ENCODE measurements at places on chromosomes 2 and 18.

DNA sequence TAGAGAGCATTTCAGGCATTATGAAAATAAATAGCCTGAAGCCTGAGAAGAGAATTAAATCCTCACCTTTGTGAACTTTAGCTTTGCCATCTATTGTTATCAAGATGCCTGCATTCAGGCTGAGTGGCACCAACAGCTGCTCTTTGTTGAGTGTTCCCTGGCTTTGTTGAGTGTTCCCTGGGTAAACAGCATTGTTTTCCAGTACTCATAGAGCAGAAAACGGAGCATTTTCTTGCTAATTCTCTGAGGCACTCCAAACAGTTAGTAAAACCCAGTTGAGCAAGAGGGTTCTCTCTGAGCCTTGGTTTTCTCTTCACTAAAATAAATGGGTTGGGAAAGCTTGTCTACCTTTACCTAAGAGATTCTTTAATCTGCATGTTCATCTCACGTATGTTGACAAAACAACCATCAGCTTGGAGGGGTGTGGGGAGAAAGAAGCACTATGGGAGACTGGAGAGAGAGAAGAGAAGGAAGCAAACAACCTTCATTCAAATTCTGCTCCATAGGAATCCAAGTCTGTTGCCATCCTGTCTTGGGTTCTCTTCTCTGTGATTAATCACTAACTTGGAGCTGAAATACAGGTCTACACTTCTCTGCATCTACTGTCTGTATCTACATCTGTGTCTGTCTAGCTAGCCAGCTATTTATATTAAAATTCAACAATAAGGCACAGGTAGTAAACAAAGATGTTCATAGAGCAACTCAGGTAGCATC lies 567.0 kb upstream of the SOX11 start:
- DNase-seq, result no peak

DNA sequence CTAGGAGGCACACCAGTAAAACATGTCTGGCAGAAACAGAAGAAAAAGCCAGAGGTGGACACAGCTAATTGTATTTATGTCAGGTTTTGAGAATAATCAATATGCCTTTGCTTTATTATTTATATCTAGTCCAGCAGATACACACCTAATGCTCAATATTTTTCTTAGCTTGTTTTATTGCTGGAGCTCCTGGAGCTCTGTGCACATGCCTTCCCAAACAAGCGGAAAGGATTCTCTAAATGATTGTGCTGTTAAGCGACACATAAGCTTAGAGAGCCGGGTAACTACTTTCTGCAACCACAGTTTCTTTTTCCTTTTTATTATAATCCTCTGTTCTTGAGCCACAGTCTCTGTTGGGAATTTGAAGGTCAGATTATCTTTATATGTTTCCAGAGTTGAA lies 177.3 kb upstream of the ST6GAL2 start:
- DNase-seq, result no peak

DNA sequence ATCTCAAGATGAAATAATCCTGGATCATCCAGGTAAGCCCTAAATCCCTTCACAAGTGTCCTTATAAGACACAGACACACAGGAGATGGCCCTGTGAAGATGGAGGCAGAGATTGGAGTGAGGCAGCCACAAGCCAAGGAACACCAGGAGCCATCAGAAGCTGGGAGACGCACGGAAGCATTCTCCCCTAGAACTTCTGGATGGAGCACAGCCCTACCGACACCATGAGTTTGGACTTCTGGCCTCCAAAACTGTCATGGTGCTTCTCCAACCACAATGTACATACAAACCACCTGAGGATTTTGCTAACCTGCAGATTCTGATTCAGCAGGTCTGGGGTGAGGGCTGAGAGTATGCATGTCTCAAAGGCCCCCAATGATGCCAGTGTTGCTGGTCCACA lies 42.5 kb downstream of the ADD2 start:
- no peak for DNase-seq

DNA sequence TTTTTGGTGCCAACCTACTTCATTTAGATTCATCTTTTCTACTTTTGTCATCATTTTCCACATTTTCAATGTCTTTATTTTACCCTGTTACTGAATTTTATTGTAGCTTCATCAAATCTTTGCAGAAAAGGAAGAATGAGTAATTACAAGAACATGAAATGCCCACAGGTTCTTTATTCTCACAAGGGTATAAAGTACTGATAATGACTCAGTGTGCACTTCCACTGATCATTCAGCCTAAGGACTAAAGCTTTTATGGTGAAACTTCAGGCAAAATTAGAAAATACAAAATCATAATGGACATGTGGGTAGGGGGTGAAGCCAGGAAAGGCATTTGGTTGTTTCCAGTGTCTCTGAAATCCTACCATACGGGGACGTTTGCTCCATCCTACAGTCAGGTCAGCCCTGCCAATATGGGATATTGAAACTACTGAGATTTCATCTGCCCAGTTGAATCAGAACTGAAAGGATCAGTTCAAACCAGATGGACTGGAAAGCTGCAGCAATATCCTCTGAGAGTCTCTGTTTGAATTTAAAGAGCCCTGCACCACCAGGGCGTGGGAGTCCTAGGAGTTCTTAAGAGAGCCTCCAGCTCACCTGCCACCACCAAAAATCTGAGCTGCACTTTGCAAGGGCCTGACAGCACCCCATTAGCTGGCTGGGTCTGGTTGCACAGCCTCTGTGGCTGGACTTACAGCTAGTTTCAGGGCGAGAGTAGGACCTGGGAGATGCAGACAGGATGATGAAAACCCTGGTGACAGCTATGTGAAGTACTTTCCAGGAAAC lies 390.4 kb downstream of the CMPK2 start:
- no peak for DNase-seq

- no peak for DNase-seq
Observed at GRCh38 chr2:233455491-233455890, 101.2 kb downstream of the DGKD start.

GRCh38 chr18:13211534-13211933 lies 7.0 kb upstream of the LDLRAD4 start:
- no peak for DNase-seq

DNA sequence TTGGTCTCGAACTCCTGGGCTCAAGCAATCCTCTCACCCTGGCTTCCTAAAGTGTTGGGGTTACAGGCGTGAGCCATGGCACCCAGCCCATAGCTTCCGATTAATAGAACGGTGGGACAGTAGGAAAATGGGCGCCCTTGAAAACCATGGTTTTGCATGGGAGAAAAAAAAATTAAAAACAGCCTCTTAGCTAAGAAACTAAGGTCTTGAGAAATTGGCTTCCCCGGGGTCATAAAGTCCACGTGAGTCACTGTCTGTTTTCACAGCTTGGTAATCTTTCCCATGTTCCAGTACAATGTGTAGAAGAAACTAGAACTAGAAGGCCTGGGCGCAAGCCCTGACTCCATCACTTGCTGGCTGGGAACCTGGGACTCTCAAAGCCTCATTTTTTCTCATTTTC lies 20.7 kb downstream of the B3GNT2 start:
- no peak for DNase-seq

Measured in stimulated activated CD4-positive, alpha-beta T cell treated with anti-CD3 and anti-CD28 coated beads, Interleukin-4, amount 100 ng/mL, for 24 hours (primary cell).